ENCODE measurements at places on chromosomes 12 and 14. TPM values are rescaled to one million over a fixed set of nuclear protein-coding genes. Genes with fewer than 3 reads are reported as not detected.

- no peak for DNase-seq
Measured at GRCh38 chr12:93378998-93379325, 1.2 kb downstream of the NUDT4 start.

- no peak for DNase-seq
Measured at GRCh38 chr12:22691319-22691718, 66.3 kb downstream of the ETNK1 start.

GRCh38 chr14:22410497-22410896, 178.5 kb downstream of the DAD1 start:
- no peak for DNase-seq

GRCh38 chr12:41013881-41014642, 174.1 kb upstream of the PDZRN4 start:
- no peak for DNase-seq

DNA sequence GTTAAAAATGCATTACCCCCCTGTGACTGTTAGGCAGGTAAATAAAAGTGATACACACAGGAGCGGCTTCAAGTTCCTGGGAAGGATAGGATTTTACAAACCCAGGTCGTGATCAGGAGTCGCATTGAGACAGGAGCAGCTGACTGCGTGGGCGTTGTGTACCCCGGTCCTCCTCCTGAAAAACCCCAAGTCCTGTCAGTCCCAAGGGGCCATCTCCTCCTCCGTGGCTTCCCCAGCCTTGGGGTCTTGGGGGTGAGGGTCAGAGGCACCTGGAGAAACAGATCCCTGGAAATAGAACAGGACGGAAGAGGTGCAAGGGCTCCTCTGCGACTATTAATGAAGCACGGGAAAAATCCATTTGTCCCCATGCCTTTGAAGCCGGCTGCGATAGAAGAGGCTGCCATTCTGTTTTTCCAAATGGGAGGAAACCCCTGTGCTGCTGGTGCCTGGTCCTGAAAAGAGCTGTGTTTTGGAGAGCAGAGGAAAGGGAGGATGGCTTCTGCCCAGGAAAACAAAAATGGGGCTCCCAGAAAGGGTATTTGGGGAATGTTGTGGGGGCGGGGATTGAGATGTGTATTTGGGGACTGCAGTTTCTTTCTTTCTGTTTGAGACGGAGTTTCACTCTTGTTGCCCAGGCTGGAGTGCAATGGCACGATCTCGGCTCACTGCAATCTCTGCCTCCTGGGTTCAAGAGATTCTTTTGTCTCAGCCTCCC, 143.1 kb downstream of the ZNF664 start:
- DNase-seq = no peak

DNA sequence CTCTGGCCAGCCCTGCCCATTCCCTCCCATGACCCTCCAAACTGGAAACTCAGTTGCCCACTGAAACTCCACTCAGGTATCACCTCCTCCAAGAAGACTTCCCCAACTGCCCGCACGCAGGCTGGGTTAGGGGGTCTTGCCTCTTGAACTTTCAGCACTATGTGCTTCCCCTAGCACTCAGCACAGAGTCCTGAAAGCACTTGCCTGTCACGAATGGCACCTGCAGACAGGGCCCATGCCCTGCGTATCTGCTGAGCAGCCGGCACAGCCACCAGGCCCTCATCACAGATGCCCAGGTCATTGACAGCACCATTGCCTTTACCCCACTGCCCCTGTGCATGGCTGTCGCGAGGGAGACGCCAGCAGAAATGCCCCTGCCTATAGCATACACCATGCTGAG, 11.2 kb downstream of the CCDC88C start:
- no peak for DNase-seq

GRCh38 chr12:26280869-26281268, 85.5 kb downstream of the SSPN start:
- DNase-seq = no peak

DNA sequence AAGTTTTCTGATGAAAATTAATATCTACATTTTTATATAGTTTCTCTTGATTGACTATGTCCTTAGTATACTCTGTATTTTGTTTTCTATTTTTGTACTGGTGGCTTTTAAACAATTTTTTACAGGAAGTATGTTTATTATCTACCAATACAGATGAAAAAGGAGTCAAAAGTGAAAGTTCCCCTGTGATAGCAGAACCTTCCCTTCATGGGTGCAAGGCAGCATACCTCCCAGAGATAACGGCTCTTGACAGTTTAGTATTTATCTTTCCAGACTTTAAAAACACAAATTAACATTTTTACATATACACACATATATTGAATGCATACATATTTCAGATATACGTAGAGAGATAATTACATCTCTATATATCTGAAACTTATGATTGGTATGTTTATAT, 17.1 kb upstream of the FAM234B start:
- no peak for DNase-seq

DNA sequence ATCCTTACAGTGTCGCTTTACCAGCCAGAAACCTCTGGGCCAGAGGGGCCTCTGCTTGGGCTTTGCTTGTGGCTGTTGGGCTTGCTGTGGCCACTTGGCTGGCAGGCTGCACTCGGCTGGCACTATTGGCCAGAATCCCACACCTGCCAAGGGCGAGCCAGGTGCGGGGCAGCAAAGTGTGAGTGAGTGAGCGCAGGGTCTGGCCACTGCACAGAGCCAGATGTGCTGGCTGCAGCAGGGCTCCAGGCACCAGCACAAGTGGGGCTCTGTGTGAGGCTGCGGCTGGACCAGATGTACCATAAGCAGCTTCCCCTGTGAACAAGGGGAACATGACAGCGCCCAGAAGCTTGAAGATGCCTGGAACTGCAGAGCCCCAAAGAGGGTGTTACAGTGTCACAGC, 33.5 kb upstream of the ARID2 start:
- no peak for DNase-seq

DNA sequence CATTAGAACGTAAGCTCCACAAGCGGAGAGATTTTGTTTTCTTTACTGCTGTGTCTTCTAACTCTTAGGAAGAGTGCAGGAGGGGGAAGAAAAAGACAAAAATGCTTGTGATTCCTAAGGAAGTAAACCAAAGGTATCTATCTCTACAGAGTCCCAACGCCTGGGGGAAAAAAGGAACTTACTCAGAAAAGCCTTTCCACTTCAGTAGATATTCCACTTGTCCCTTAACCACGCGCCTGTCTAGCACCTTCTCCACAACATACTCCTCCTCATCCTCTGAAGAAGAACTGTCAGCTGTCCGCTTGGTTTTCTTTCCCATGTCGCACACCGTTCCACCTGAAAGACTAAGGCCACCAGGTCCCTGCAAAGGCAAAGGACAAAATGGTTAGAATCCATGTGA, 22.6 kb downstream of the CBX5 start:
- DNase-seq = no peak

GRCh38 chr12:107435072-107435471, 250.5 kb upstream of the PWP1 start:
- DNase-seq = no peak

GRCh38 chr12:93019975-93020630, 91.0 kb upstream of the EEA1 start:
- no peak for DNase-seq

DNA sequence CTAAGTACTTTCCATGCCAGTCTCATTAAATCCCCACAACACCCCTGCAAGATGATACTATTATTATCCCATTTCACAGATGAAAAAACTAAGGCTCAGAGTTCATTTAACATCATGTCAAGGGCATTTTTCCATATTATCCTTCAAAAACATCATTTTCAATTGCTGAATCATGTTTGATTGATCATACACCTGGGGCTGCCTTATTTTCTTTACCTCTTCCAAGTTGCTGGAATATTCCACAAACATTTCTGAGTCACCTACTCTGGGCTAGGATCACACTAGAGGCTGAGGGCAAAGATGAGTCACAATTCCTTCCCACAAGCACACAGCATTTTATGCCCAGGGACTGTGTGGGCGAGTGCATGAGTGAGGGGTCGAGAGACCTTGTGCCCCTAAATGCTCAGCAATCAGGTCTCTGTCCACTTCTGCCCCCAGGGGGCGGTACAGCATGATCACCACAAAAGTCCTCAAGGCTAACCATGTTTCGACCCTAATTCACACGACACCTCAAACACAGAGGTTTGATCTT, 14.1 kb upstream of the TMEM119 start:
- DNase-seq = no peak

- no peak for DNase-seq
Measured at GRCh38 chr12:53551889-53552291, 44.6 kb upstream of the NPFF start.

- DNase-seq = no peak
Measured at GRCh38 chr14:20302042-20302755, 3.6 kb downstream of the TTC5 start.

- DNase-seq = no peak
Measured at GRCh38 chr12:9897535-9897934, 16.2 kb downstream of the KLRF2 start.

GRCh38 chr12:115096588-115097397, 412.8 kb upstream of the TBX3 start:
- no peak for DNase-seq

- DNase-seq = no peak
Measured at GRCh38 chr14:94388384-94389103, at the start of gene SERPINA1. Gene SERPINA1, minus strand, starts transcription at chr14:94388602. Its CDS starts 5,365 bp downstream, at chr14:94383237.

GRCh38 chr12:27901959-27902358, 70.6 kb downstream of the PTHLH start:
- DNase-seq = no peak

- no peak for DNase-seq
Measured at GRCh38 chr12:56001487-56002100, 4.5 kb downstream of the SUOX start.

DNA sequence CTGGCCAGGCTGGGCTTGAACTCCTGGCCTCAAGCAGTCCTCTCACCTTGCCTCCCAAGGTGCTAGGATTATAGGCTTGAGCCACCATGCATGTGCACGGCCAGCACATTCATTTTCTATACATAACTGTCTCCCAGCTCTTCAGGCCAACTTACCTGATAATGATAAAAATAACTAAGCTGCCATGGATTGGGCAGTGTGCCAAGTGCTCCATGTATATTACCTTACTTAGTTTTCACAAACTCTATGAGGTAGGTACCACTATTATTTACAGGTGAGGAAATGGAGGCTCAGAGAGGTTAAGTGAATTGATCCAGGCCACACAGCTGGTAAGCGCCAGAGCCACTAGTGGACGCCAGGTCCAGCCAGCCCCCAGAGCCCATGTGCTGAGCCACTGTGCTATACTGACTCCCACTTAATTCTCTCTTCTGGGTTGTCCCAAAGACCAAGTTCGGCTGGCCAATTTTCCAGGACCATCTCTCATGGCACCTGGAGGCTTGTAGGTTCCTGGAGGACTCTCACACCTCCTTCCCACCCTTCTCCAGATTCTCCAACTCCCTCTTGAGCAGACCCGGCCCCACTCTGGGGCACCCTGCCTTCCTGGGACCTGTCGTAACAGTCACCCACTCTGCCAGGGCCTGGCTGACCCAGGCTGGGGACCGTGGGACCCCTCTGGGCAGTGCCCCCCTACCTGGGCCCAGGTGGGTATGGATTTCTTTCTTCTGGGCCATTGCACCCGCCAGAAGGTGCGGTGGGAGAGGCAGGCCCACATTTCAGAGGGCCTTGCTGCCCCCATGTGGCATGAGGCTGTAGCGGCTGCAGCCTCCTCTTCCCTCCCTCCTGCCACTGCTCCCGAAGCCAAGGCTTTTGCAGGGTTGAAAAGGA, 30.2 kb upstream of the CIPC start:
- DNase-seq = no peak

DNA sequence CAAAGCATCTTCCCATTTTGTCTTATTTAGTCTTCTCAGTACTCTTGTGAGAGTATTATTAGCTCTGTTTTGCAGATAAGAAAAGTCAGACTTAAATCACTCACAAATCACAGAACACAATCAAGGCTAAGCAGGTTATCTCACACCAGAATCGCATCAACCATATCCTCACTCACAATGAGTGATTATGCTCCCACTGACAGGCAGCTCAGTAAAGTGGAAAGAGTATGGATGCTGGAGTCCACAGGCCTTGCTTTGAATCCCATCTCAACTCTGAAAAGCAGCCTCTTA, 43.1 kb downstream of the TTC7B start:
- no peak for DNase-seq

DENND5B gene
- 43.9 TPM for total RNA-seq

SDR9C7 gene
- 0.27 TPM for total RNA-seq

P3H3 gene
- total RNA-seq = 77.7 TPM

GLI1 gene
- total RNA-seq = 13.0 TPM

All from thoracic aorta (tissue), 2 donors.